ENCODE measurements at places on chromosomes 11 and 22.

- no peak for DNase-seq
Observed at GRCh38 chr11:113131036-113131775, 170.0 kb downstream of the NCAM1 start.

GRCh38 chr11:121405646-121406045 is 46.5 kb upstream of the SORL1 start:
- no peak for DNase-seq

DNA sequence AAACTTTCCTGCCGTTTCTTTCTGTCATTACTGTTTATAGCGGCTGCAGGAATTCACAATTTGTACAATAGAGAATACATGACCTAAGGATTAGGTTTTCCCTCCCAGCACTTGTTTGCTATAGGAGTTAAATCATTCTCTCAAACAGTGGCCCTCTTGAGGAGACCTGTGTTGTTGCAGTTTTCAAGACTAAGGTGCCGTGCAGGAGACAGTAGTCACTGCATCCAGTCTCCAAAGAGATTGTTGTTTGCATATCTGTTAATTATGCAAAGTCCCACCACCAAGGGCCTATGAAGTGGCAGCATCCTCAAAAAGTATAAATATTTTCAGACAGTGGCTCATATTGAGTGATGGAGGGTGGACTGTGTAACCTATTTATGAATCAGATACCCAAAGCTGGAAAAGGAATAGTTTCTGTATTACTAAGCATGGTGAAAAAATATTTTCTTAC is 2.3 kb downstream of the PRSS23 start:
- peak; percentile 21 for DNase-seq

GRCh38 chr11:81005595-81005994 is 1564.8 kb upstream of the TENM4 start:
- no peak for DNase-seq

DNA sequence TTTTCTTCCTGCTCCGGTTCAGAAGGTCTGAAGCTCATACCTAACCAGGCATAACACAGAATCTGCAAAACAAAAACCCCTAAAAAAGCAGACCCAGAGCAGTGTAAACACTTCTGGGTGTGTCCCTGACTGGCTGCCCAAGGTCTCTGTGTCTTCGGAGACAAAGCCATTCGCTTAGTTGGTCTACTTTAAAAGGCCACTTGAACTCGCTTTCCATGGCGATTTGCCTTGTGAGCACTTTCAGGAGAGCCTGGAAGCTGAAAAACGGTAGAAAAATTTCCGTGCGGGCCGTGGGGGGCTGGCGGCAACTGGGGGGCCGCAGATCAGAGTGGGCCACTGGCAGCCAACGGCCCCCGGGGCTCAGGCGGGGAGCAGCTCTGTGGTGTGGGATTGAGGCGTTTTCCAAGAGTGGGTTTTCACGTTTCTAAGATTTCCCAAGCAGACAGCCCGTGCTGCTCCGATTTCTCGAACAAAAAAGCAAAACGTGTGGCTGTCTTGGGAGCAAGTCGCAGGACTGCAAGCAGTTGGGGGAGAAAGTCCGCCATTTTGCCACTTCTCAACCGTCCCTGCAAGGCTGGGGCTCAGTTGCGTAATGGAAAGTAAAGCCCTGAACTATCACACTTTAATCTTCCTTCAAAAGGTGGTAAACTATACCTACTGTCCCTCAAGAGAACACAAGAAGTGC is 661 bp upstream of the MALAT1 start:
- DNase-seq = peak; percentile 71

DNA sequence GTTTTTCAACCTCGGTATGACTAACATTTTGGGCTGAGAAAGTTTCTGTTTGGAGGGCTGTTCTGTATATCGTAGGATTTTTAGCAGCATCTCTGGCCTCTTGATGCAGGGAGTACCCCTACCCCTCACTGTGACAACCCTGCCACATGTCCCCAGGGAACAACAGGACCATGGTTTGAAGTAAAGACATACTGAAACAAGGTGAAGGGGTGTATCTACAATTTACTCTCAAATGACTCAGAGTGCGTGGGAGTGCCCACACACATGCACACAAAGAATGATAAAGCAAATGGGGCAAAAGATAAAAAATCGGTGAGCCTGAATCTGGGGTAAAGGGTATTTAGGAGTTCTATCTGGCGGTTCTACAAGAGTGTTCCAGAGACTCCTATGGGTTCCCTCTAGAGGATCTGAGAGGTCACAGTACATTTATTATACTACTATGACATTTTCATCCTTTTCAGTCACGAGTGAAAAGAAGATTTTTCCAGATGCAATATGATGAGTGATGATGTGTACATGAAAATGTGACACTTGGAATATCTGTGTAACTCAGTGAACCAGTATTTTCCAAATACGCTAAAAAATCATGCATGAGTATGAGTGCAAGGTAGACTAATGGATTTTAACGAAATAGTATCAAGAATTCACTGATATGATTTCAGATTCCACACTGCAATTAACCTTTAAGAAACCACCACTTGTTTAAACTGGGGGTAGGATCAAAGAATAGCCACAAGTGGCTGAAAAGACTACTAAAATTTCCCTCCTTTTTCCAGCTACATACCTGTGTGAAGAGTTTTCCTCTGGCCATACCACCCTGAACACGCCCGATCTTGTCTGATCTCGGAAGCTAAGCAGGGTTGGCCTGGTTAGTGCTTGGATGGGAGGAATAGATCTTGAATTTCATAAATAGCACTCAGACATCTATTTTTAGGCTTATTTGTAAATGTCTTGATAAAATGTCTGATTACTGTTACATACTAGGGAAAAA is 56.3 kb upstream of the YPEL1 start:
- no peak for DNase-seq

DNA sequence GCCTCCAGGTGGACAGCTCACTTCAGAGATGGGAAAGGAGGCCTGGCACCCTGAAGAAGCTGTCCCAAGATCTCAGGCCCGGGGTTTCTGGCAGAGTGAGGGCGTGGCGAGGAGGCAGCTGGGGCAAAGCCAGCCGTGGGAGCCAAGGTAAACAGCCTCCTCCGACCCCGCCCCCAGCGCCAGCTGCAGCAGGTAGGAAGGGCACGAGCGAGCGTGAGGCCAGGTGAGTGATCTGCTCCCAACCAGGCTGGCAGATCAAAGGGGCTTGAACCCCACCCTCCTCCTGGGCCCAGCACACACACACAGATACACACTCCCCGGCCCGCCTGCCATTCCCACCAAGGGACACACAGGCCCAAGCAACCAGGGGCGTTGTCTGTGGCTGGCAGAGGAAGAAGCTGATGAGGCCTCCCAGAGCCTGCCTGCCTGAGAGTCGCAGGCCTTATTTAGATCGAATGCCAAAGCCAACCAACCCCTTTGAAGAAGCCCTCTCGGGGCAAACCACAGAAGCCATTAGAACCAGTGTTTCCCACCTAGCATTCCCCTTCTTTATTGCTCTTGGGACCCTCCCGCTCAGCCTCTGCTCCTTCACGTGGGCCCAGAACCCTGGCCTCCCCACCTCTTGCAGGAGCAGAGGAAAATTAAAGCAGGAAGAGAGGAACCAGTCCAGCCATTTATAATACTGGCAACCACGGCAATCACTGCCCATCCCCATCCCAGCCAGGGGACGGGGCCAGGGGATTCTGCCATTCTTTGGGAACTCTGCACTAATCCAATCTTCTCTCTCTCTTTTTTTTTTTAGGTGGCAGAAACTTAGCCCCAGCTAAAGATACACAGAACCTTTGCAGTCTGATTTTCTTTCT is 5.0 kb downstream of the PDGFB start:
- no peak for DNase-seq

DNA sequence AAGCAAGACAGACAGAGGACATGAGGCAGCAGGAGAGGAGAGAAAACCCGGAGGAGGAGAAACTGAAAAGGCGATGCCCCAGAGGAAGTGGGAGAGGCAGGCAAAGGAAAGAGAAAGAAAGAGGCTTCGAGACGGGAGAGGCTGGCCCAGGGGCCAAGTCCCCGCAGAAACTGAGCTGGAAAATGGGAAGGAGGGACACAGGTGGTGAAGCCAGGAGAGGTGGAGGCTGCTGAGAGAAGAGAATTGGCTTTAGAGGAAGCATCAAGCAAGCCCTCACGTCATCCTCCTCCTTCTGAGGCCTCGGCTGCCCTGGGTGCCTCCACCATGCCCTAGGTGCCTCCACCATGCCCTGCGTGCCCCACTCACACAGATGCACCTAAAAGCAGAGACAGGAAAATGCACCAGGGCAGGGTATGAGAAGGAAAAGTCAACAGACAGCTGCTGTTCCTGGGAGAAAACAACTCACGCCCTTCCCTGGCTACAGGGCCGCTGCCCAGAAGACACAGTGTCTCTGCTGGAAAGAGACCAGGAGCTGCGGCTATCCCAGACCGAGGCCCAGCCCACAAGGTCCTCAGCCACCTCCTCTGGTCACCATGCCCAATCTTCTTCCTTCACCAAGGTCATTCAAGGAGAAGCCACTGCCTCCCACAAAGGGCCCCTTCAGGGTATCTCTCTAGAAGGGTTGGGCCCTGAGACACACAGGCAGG is 14.3 kb downstream of the FXYD6 start:
- no peak for DNase-seq

- DNase-seq = peak; percentile 93
Observed at GRCh38 chr11:10294290-10294953, 403 bp upstream of the SBF2 start.

DNA sequence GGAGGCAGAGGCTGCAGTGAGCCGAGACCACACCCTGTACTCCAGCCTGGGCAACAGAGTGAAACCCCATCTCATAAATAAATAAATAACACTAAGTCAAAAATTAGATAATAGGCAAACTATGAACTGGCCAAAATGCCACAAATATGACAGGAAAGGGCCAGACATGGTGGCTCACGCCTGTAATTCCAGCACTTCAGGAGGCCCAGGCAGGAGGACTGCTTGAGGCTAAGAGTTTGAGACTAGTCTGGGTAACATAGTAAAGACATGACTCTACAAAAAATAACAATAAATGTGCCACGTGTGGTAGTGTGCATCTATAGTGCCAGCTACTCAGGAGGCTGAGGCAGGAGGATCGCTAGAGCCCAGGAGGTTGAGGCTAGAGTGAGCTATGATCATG is 19.9 kb downstream of the SEC14L6 start:
- no peak for DNase-seq

DNA sequence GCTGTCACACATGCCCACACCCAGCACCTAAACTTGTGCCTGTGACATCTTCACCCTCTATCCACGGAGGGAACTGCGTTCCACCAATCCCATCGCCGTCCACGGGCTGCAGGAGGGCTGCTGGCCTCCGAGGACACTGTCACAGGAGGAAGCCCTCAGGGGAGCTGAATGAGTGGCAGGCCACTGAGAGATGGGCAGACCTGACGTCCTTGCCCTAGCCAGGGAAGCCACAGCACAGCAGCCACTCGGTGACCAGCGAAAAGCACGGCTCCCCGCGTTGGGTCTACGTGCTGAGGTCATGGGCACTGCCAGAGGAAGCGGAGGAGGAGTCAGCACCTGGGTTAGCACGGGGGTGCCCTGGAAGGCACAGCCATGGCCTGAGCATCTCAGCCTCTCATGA is 50.5 kb downstream of the IGSF9B start:
- DNase-seq = no peak

DNA sequence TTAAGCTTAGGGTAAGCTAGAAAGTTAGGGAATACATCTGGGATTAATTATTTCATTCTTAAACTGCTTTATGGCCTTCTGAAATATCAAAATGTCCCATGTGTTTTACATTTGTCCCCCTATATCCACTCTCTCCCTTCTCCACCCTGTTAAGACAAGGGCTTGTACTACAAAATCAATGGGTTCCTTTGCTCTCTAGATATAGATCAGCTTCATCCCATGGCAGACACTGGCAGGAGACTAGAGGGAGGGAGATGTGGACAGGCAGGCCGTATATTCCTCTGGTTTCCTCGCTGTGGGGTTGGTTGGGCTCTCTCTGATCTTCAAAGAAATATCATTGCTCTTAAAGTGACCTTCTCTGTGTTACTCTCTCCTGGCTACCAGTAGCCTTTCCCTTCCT is 1281.0 kb downstream of the LRRC4C start:
- no peak for DNase-seq

DNA sequence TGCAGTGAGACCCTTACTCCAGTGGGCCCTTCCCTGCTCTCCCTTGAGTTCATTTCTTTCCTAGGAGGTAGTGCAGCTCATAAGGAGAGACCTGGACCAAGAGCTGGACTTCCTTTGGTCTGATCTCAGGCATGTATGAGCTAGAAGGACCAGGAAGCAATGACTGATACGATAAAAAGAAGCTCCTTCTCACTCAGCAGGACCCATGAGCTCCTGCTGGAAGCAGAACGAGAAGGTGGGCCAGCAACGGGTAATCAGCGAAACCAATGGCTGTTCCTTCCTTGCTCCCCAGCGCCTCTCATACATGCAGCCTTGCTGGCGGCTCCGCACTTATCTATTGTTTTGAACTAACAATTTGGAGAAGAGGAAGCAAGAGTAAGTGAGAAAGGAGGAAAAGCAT is 56.8 kb downstream of the RPUSD4 start:
- DNase-seq = no peak

DNA sequence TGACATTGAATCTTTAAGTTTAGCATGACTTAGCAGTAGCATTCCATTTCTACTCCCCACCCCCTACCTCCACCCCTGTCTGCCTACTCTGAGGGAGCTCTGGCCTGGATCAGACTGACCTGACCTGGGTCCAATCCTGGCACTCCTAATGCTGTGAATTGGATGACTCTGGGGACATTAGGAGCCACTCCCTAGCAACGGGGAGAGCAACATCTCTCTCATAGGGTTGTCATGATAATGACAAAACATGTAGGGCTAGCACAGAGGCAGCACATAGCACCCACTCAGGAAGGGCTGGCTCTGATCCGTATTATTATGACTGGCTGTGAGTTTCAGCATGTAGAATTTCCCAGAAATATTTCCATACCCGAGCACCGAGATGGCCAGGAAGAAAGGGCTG is 40.5 kb downstream of the CABIN1 start:
- DNase-seq = no peak

GRCh38 chr11:35043936-35044335 is 95.0 kb upstream of the CD44 start:
- no peak for DNase-seq

- peak; percentile 16 for DNase-seq
Observed at GRCh38 chr22:50403701-50404101, 60.6 kb downstream of the PPP6R2 start.

DNA sequence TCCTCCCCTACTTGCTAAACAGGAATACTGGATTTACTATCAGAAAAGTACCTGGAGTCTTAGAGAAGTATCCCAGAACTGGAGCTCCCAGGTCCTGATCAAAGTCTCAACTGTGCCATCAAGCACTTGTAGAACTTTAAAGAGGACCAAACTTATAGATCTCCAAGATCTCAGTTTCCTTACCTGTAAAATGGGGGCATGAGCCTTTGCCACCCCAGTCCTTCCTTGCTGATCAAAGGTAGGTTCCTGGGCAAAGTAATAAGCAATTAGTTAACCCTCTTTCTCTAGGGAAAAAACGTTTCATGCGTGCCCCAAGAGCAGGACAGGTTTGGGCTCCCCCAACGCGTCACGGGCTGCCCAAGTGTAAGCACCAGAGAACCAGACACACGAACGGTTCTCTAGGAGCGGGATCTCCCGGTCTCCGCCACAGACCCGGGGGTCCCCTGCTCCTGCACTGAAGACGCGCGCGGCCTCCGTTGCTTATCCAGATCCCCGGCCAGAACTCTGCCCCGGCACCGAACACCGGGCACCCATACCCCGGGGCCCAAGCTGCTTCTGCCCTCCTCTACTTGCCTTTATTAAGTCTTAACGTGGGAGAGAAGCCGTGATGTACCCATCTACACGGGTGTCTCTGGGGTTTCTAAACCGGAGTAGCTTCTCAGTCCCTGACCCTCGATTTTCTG is 505 bp downstream of the ZNF214 start:
- peak; percentile 85 for DNase-seq
